ENCODE measurements at places on chromosomes 6 and 20.

DNA sequence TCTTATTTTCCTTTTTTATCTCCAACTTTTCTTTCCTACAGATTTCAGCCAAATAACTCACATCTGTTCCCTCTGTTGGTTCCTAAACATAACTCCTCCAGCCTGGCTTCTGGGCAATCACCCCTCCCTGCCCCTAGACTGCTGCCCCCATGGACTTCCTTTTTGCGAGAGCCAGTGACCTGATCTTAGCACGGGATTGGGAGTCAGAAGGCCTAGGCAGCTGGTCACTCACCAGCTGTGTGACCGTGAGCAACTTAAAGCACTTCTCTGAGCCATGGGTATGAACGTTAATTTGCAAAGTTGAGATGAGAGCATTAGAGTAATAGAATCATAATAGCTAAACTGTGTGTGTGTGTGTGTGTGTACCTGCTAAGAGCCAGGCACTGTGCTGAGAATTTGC lies 4.5 kb upstream of the MMP9 start:
- no peak for DNase-seq

GRCh38 chr6:170236131-170236836 lies 54.6 kb downstream of the DLL1 start:
- no peak for DNase-seq

DNA sequence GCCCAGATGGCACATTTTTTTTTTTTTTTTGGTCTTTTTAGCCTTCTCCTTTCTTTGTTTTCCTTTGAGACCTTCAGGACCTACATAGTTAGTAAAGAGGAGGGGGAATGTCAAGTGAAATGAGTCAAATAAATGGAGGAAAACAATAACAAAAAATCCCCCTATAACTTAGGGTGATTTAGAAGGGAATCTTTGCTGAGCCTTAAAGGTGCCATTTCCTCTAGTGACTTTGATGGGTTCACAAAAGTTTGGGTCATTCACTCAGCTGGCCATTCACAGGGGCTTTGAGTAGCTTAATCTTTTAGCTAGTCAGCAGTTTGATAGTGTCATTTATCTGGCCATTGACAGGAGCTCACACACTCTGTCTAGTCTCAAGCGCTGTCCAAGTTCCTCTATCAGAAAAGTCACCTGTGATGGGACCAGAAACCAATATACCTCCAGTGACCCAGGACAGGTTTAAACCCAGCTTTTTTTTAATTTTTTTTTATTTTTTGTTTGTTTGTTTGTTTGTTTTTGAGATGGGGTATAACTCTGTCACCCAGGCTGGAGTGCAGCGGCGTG lies 275.1 kb upstream of the PRDM1 start:
- DNase-seq = no peak

DNA sequence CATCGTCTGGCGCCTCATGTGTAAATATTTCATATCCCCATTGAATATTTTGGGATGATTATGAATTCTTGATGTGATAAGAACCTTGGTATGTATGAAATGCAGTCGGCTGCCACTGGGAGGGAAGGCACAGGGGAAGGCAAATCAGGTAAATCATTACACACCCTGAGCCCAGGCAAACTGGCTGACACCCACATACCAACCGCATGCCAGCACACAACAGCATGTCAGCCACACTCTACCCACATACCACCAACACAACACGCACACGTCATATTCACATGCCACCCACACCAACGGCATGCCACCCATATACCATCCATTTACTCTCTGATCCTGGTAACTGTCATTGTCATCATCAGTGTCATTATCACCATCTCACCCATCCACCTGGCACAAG lies 28.3 kb upstream of the MDGA1 start:
- no peak for DNase-seq

GRCh38 chr6:133891149-133891926 lies 2.4 kb downstream of the TCF21 start:
- DNase-seq = no peak

DNA sequence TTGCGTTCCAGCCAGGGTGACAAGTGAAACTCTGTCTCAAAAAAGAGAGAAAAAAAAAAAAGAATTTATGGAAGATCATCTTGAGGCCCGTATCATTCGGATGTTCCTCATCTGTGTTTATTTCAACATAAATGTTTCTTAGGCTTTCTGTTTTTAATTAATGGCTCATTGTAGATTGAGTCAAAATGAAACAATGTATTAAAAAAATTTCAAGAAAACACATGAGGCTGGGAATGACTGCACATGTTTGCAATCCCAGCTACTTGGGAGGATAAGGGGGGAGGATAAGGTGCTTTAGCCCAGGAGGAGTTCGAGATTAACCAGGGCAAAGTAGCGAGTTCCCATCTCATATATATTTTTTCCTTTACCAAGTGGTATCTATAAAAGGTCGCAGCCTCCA lies 47.3 kb downstream of the ITCH start:
- DNase-seq = no peak
